Motor neuron (in vitro differentiated cells): ENCODE measurements at places on chromosomes 12 and 14. TPM values are rescaled to one million over a fixed set of nuclear protein-coding genes. Genes with fewer than 3 reads are reported as not detected.

GRCh38 chr12:123859035-123859434, 96.9 kb downstream of the DNAH10 start:
- ATAC-seq, result no peak

DNA sequence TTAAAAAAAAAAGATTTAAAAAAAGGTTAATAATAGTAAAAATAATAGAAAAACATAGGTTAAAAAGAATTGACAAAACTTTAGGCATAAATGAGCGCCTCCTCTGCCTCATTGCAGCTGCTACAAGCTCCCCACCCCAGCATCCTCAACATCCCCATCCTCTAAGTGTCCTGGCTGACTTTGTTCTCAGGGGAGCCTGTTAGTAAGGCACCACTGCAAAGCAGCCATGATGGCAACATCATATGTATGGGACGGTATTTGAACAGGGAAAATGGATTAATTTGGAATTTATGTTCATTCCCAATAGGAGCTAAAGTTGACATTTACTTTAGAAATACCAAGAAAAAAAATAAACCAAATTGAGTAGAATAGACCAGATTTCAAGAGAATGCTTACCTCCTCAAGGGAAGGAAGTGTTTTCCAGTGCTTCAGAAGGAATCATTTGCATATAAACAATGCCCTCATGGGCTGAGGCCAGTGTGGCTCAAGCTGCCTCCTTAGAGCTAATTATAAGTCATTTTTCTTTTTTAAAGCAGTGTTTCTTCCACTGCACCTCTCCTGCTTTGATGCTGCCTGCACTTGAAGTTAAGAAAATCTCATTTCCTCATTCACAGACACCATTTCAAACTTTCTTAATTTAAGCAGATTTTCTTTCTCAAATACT, 59.6 kb downstream of the DACT1 start:
- no peak for ATAC-seq

DNA sequence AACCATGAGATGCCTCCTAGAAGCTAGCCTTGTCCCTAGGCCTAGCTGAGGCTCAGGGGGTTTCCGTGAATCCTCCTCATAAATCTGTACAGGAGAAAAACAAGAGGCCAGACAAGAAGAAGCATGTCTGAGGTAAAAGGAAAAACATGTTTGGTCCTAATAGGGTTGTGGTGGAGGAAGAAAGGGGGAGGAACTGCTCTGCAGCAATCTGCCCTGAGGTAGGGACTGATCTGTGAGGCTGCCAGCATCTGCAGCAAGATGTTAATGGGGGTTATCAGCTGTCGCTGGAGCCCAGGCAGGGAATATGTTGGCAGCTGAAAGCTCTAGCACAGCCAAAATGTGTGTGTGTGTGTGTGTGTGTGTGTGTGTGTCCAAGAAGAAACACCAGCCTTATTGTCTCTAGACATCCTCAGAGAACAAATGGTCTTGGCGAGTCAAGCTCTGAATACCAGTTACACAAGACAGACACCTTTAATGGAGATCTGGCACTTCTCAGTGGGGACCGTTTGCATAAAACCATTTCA, 218.5 kb downstream of the NUAK1 start:
- no peak for ATAC-seq

The BCL7A gene
- total RNA-seq, result 42.5 and 42.6 TPM in 2 replicates

The NRIP2 gene
- 1.1 and 1.2 TPM in 2 replicates for total RNA-seq

GRCh38 chr12:102874819-102875218, 42.2 kb downstream of the PAH start:
- no peak for ATAC-seq

The RIPK3 gene
- 1.6 and 2.0 TPM in 2 replicates for total RNA-seq

The GPR68 gene
- total RNA-seq, result 1.7 TPM in 2 replicates

DNA sequence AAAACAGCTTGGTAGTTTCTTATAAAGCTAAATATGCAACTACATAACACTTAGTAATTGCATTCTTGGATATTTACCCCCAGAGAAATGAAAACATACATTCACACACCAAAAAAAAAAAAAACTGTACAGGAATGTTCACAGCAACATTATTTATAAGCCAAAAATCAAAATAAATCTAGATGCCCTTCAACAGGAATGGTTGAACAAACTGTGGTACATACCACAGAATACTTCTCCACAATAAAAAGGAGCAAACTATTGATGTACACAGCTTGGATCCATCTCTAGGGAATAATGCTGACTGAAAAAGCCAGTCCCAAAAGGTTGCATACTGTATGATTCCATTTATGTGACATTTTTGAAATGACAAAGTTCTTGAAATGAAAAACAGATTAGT, 62.1 kb upstream of the SLC38A4 start:
- ATAC-seq, result no peak

- no peak for ATAC-seq
Measured at GRCh38 chr12:93521225-93522080, 51.0 kb upstream of the SOCS2 start.

GRCh38 chr14:65301862-65302539, 110.5 kb upstream of the FUT8 start:
- ATAC-seq, result no peak

The GRIN2B gene
- 14.2 and 15.1 TPM in 2 replicates for total RNA-seq

- ATAC-seq, result no peak
Measured at GRCh38 chr14:64700290-64700689, 3.9 kb upstream of the PLEKHG3 start.

DNA sequence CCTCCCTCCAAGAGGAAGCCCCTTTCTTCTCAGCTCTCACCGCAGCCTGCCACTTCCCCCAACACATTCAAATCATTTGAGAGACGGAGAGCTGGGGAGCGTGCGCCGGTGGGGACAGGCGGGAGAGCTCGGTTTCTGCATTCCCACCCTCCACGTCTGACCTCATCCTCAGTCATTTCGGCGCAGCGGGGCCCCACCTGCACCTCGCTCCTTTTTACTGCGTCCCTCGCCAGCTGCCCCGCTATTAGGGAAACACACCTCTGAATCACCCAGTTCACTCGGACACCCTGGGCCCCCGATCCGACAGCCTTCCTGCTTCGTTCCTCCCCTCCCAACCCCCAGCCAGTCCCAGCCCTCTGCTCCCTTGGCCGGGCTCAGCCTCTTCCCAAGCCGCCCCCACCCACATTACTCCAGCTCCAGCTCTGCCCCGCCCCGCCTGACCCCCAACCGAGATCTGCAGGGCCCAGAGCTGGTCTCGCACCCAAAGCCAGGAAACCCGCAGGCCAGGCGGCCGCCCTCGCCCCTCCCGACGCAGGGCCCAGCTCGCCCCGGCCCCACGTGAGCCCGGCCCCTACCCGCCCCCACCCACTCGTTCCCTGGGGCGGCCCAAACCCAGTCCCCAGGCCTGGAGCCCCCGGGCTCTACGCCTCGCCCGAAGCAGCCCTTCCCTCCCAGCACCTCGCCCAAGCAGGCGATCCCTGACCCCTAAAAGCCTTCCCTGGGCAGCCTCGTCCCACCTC, 783 bp downstream of the CORO1C start:
- ATAC-seq, result peak; percentile 16

DNA sequence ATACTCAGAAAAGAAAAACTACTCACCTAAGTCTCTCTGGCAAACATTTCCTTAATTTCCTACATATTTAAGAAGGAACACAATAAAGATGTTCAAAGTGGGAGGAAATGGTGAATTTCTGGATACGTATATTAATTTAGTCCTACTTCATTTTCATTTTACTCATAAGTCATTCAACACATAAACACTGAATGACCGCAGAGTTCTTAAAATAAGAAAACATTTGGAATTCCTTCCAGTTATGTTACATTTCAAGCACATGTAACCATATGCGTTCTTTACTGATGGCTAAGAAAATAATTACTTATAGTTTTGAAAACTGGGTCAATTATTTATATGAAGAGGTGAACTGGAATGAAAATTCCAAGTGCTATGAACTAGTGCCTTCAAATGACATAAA, 409.3 kb downstream of the BCAT1 start:
- ATAC-seq, result no peak

GRCh38 chr12:50483488-50483887, 21.3 kb upstream of the DIP2B start:
- no peak for ATAC-seq

GRCh38 chr14:63854330-63854729, 1.5 kb downstream of the SYNE2 start:
- no peak for ATAC-seq

DNA sequence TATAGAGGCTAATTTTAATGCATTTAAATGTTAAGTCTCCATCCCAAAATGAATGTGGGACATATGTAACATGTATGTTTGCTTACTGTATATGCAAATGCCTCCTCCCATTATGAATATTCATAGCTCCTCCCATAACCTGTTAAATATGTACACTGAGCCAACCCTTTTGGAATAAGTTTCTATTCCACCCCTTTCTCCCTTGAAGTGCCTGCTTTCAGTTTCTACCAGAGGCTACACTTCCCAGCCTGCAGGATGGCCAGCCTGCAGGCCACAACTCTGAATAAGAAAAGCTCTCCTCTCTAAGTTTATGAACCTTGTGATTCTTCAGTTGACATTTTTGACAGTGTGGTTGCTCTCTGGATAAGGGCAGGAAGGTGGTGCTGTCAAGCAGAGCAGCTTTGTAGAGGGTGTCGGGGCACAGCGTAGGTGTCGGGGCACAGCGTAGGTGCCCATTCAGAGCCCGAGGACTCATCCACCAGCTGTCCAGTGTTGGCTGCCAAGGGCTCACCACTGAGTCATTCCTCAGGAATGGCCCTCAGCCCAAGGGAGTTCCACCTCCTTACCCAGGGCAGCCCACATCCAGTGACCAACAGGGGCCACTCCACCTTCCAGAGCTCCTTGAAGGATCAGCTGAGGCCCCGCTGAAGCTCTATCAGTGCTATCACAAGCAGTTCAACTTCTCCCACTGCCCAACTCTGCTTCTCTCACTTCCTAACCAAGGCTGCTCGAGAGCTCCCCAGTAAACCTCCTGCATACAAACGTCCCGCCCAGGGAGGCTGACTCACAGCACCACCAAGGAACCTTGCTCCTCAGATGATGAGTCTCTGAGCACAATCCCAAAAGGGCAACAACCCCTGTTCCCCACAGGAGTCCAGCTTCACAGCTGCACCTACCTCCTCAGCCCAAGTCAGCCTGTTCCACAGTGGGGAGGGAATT, 31.4 kb downstream of the VWF start:
- no peak for ATAC-seq

GRCh38 chr14:56219666-56220413, 101.6 kb downstream of the PELI2 start:
- ATAC-seq, result peak; percentile 18

DNA sequence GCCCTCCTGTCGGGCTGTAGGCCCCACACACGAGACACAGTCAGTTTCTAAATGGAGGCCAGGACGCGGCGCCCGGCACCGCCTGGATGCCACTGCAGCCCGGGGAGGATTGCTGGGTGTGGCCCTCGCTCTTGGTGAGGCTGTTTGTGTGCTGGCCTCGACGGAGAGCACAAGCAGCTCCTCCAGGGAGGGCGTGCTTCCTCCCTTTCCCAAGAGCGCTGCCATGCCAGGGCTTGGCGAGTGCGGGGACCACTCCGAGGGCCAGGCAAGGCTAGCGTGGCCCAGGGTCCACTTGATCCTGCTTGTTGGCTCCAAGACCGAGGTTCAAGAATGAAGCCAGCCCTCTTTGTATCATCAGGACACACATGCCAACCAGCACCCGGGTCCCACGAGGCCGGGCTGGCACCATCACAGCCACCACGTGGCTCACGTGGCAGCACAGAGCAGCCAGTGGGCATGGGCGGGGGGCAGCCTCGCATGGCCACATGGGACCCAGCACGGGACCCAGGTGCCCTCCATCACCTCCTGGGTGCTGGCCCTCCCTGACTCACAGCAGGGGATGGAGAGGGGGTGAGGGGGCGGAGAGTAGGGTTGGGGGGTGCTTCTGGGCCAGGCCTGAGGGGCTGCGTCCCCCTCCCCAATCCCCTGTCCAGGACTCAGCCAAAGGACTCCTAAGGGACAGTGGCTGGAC, 71.2 kb downstream of the NOC4L start:
- no peak for ATAC-seq

DNA sequence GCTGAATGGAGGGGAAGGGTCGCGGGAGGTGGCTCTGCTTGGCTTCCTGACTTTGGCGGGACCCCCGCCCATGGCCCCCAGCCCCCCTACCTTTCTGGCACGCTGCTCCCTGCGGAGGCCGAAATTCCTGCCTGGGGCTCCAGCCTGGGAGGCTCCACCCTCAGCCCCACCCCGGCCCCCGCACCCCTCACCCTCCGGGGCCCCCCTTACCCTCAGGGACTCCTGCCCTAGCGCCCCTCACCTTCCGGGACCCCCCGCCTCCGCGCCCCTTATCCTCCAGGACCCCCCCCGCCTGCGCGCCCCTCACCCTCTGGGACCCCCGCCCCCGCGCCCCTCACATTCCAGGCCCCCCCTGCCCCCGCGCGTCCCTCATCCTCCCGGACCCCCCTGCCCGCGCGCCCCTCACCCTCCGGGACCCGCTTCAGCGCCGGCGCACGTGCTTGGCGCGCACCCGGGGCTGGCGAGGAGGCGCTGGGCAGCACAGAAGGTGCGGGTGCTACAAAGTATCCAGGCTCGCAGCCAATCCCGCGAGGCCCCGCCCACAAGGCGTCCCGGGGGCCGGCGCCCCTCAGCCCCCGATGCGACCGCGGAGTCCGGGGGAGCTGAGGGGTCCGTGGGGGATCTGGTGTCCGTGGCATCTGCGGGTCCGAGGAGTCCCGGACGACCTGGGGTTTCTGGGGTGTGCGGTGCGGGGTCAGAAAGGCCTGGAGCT, at the start of gene ANHX:
Gene ANHX (minus strand): TSS at position 477 of the 712 bp plus-strand sequence. CDS start 1,521 bp downstream, outside the sequence.
- ATAC-seq, result no peak

The BEGAIN gene
- total RNA-seq, result 4.5 and 8.6 TPM in 2 replicates

The LRP1-AS gene
- 1.4 TPM in 1 of 2 replicates, not detected in the other for total RNA-seq

GRCh38 chr12:16553457-16553856, 52.5 kb downstream of the LMO3 start:
- ATAC-seq, result no peak

GRCh38 chr14:90551070-90551704, 154.4 kb downstream of the CALM1 start:
- ATAC-seq, result no peak

The USP44 gene
- 3.9 and 4.6 TPM in 2 replicates for total RNA-seq

DNA sequence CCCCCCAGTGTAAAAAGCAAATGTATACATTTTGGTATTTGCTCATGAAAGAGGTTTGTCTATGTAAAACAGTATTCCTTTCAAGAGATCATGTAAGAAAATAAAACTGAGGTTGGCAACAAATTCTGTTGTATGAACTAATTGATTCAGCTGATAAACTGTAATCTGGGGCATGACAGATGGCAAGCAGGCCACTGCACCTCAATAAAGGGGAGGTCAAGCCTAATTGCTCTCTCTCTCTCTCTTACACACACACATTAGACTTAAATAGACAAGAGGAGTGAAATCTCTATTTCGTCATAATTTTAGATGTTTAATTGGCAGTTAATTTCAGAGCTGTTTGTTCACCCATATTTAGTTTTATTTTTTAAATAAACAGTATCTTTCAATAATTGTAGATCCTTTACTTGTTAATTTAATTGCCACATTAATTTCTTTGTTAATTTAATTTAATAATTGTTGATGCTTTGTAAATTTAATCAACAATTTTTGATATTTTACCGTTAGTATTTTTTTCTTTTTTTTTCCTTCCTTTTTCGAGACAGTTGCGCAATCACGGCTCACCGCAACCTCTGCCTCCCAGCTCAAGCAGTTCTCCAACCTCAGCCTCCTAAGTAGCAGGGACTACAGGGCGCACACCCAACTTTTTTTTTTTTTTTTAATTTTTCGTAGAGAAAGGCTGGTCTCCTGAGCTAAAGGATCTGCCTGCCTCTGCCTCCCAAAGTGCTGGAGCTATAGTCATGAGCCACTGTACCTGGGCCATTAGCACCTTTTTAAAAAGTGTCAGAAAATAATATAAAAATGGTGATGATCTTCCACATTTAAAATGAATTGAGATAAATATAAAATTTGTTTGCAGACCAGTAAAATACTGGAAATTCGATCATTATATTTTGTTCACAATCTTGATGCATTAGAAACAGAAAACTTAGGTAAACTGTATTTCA, 577.7 kb downstream of the SLC16A7 start:
- ATAC-seq, result no peak

GRCh38 chr14:89811954-89812575, 142.5 kb downstream of the EFCAB11 start:
- no peak for ATAC-seq
